Breast epithelium (tissue), 4 donors: ENCODE measurements at places on chromosomes 4 and X. TPM values are rescaled to one million over a fixed set of nuclear protein-coding genes. Genes with fewer than 3 reads are reported as not detected.

Gene VEGFC
- 6.9 TPM for total RNA-seq

Gene HERC5
- 5.0 TPM for total RNA-seq

Gene IL1RAPL1
- total RNA-seq, result not detected

Gene HTR2C
- not detected for total RNA-seq

GRCh38 chr4:3009422-3009821, 46.1 kb downstream of the GRK4 start:
- DNase-seq, result no peak

DNA sequence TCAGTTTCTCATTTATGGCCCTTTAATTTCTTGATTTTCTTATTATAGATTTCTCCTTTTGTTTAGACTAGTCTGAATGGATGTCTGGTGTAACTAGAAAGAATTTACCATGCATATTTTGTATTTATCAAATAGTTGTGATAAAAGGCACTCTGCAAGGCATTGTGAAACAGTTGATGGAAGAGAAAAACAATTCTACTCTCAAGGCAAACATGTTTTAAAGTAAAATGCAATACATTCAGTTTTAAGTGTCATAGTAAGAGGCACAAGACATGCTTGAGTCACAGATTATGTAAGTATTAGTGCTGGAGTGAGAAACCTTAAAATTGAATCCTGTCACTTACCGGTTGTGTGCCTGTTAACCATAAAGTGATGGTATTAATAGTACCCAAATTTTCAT, 283.3 kb upstream of the DKK2 start:
- DNase-seq, result no peak

- no peak for DNase-seq
These were observed 767.3 kb upstream of the TENM3 start for GRCh38 chr4:181475781-181476507.

- no peak for DNase-seq
These were observed 7.1 kb downstream of the RASSF6 start for GRCh38 chr4:73613130-73613529.
